ENCODE measurements at places on chromosomes 13 and 19.

GRCh38 chr13:24270639-24271141, 38.7 kb upstream of the C1QTNF9 start:
- peak; percentile 42 for DNase-seq

- DNase-seq, result no peak
Measured at GRCh38 chr13:37878921-37879320, 9.3 kb upstream of the TRPC4 start.

DNA sequence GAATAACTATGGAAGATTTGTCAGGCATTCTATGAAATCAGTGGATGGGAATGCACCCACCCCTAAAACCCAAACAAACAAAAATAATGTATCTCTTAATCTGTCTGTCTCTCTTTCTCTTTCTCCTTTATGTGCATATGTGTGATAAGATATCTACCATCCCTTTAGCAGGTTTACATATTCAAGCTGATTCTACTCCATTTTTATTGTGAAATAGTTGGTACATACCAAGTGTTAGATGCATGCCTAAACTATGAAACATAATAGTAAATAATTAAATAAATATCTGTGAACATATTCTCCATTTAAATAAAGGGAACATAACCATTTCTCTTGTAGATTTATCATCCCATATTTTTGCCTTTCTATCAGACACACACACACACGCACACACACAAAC, 121.8 kb upstream of the PCDH9 start:
- DNase-seq, result no peak

DNA sequence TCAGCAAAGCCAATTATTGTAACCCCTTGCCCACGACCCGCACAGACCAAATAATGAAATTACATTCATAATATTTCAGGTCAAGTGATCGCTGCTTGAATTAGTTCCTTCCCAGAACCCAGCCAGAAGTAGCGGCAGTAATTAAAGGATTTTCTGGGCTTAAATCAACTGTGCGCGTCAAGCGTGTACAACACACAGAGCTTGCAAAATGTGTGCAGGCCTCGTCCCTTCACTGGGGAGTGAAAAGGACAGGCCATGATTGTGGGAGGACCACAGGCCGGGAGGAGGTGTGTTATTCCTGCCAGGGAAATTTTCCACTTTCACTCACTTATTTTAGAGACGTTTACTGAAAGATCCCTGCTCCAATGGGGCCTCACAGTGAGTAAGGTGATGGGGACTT, 84.9 kb downstream of the CHST8 start:
- no peak for DNase-seq

- no peak for DNase-seq
Measured at GRCh38 chr13:100517135-100517534, 71.5 kb downstream of the GGACT start.

DNA sequence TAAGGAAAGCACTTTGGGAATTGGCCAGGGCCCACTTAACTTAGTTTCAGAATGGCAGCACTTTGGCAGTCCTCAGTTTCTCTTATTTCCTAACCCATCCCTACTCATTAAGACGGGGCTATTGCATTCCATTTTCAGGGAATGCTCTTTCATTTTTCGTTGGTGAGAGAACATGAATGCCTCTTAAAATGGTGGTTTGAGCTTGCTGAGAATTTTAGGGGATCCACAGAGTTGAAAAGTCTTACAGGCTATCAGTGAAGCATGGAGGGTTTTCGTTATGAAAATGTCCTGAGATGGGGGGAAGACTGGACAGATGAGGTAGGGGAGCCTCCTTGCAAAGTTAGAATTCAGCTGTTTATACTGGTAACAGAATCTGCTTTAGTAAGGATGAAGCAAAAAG, 71.4 kb downstream of the LRCH1 start:
- DNase-seq, result no peak

DNA sequence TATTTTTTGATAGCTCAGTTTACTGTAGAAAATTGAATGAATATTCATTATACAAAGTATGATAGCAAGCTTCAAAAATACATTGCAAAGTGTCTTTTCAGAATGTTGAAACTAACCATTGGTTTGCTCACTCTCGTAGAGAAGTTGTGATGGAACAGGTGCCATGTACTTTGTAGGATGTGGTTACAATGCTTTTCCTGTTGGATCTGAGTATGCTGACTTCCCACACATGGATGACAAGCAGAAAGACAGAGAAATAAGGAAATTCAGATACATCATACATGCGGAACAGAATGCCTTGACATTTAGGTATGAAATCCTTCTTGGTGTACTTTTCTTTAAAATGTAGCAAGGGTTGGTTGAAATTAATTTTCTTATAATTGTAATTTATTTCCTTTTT, 30.5 kb downstream of the CDADC1 start:
- DNase-seq, result no peak
